ENCODE measurements at places on chromosomes 5 and 9.

DNA sequence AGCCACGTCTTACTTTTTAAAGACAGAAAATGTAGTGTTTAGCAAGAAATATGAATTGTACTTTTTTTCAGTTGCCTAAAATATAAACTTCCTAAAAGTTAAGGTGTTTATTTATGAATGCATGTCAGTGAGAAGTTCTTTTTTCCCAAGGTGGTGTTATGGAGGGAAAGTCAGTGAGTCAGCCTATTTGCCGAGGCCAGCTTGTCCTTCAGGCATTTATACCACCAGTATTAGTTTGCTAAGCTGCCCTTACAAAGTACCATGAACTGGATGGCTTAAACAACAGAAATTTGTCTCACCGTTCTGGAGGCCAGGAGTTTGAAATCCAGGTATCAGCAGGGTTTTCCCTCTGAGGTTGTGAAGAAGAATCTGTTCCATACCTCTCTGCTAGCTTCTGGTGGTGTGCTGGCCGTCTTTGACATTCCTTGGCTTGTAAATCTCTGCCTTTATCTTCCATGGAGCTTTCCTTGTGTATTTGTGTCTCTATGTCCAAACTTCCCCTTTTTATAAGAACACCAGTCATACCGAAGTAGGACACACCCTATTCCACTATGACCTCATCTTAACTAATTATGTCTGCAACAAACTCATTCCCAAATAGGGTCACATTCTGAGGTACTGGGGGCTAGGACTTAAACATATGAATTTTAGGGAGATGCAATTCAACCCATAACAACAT lies 38.4 kb downstream of the PRKACG start:
- DNase-seq = no peak

DNA sequence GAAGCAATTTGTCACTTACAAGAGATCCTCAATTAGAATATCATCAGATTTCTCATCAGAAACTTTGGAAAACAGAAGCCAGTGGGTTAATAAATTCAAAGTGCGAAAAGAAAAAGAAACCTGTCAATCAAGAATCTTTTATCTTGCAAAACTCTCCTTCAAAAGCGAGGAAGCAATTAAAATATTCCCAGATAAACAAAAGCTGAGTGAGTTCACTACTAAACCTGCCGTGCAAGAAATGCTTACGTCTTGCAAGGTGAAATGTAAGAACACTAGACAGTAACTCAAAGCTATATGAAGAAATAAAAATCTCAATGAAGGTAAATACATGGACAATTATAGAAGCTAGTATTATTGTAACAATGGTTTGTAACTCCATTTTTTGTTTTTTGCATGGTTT lies 62.8 kb upstream of the IL33 start:
- DNase-seq = no peak

DNA sequence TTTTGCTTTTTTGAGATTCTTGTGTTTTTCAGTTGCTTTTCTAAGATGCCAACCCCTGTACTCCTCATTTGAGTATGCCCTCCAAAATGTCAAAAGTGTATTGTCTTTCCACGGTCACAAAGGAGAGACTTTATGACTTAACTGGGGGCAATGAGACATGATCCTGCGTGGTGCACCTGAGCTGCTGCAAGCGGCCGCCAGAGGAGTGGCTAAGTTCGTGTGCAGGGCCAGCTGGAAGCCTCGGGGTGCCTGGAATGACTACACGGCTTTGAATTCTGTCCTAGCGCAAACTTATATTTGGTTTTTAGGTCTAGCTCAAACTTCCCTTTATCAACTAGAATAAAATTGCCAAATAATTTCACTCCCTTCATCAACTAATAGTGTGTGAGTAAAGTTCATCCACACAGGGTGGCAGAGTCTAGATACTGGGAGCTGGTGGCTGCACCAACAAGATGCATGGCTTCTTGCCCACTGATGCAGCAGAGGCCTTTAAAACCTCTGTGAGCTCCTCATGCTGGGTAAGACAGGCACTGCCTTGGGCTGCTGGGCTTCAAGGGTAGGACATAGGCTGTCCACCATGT lies 4.7 kb downstream of the GADD45G start:
- DNase-seq = no peak

DNA sequence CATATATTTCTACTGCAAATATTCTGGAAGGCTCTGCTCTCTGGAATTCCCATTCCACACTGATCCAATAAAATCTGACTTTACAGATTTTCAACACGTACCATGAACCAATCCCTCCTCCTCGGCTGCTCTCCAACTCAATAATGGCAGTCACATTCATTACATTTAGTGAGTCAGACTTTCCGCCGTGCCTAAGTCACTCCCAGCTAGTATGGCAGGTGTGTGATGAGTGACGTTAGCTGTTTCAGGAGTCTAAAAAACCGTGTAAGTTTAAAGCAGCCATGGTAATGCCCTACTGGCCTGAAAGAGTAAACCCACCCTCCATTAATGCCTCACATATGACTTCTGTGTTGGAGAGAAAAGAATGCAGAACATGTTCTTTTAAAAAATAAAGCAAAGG lies 3.3 kb downstream of the FBN2 start:
- no peak for DNase-seq

DNA sequence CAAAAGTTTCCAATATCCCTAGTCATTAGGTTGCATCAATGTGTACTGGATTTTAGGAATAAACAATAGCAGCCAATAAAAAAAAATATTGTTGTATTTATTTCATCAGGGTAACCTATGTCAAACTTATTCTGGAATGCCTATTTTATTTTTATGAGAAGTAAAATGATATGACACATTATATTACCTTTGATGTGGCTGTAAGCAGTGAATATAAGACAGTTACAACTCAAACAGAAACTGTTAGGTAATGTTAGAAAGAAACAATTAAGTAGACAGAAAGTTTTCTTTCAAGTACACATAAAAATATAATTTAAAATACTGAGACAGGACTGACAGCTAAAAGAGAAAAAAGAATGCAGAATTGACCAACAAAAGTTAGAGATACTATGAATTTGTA lies 65.5 kb downstream of the GNG10 start:
- DNase-seq = no peak

GRCh38 chr5:157987259-157987658 lies 128.3 kb upstream of the CLINT1 start:
- no peak for DNase-seq

DNA sequence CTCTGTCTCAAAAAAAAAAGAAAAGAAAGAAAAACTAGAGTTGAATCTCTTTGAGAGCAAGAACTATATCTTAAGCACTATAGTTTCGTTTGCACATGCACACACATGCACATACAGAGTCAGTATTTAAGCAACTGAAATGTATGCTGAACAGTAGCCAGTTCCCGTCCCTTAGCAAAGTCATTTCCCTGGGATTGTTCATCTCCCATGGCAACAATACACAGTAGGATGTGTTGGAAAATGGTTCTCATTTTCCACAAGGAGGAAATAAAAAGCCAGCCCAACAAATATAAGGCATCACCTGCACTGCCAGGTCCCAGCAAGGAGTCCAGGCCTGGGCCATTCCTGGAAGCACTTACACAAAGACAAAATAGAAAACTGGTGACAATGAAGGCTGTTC lies 4.2 kb upstream of the ZNF346 start:
- DNase-seq = no peak

DNA sequence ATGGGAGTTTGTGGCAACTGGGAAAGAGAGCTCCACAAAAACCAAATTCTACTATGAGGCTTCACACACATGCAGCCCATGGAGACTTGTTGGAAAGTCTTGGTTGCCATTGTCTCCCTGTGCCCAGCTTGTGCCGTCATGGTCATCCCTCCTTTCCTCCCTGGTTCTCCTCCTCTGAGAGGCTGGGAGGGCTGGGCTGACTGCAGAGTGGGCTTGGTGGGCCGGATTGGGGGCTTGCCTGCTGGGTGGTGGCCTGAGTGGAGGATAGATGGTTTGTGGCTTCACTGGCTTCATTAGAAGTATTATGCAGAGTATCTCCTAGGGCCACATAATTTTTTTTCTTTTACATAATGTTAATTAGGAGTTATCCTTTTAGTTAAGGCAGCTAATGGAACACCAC lies 52.3 kb upstream of the IRX2 start:
- DNase-seq = no peak

GRCh38 chr5:135194573-135195269 lies 160.7 kb upstream of the PITX1 start:
- DNase-seq = no peak

DNA sequence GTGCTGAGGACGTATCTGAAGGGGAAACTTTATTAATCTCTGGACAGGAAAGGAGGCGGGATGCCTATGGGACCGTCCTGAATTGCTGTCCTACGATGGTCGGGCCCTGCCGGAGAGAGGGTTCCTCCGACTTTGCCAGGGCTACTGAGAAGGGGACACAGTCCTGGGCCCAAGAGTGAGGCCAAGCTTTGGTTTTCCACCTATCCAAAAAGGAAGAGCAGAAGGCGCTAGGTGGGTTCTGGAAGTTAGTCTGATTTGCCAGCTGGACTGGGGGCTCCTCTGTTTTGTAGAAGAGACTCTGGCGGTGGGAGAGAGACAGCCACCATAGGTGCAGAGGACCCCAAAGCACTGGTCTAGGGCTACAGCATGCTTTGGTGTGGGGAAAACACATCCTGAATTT lies 243.8 kb upstream of the IRX4 start:
- DNase-seq = no peak

DNA sequence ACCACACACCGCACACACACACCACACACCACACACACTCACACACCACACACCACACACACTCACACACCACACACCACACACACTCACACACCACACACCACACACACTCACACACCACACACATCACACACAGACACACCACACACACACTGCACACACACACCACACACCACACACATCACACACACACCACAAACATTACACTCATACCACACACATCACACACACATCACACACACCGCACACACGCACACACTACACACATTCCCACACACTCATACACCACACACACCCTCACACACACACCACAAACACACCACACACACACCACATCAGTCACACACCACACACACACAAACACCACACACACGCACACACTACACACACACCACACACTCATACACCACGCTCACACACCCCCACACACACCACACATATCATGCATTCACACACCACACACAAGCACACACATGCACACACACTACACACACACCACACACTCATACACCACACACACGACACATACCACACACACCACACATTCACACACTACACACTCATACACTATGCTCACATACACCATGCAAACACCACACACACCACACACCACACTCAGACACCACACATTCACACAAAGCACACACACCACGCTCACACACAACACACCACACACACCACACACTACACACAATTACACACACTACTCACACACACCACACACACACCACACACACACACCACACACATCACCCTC lies 1.1 kb upstream of the UBE2QL1 start:
- DNase-seq = no peak
